ENCODE measurements at places on chromosomes 13 and 19. TPM values are rescaled to one million over a fixed set of nuclear protein-coding genes. Genes with fewer than 3 reads are reported as not detected.

Gene ZNF793
- 12.7 TPM for total RNA-seq

GRCh38 chr13:99125326-99125915, 75.2 kb upstream of the UBAC2 start:
- no peaks in the 10 kb centered on the region for H3K27me3 ChIP-seq
- no peak overlapping the region for H3K27ac ChIP-seq

- H3K27ac ChIP-seq: no peak overlapping the region
- H3K4me3 ChIP-seq: no peak overlapping the region
- H3K27me3 ChIP-seq: no peaks in the 10 kb centered on the region
- DNase-seq: no peak
- H3K4me1 ChIP-seq: no peaks in the 10 kb centered on the region
Measured at GRCh38 chr13:86986448-86986847, 684.7 kb upstream of the SLITRK5 start.

Gene ZNF100
- 21.6 TPM for total RNA-seq

- H3K36me3 ChIP-seq: no peaks in the 10 kb centered on the region
- H3K27ac ChIP-seq: no peak overlapping the region
- no peaks in the 10 kb centered on the region for H3K4me1 ChIP-seq
- H3K27me3 ChIP-seq: no peaks in the 10 kb centered on the region
- DNase-seq: no peak
- H3K4me3 ChIP-seq: no peak overlapping the region
Measured at GRCh38 chr13:58620176-58620575, 988.6 kb downstream of the PCDH17 start.

DNA sequence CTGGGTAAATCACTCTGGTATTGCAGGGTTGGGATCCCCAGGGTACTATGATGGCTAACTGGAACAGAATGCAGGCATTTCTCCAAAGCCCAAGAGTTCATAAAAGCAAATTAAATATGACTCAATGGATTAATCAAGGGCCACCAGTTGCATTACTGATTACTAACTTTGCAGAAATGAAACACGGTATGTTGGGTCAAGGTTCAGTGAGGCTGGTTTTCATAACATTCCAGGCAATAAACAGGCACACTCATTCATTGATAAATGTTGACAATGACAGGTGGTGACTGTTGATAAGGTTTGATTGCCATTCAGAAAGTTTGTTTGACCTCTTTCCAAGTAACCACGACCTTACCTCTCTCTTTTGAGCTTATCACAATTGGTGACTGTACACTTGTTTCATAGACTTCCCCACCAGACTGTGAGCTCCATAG, 506 bp upstream of the AP1M1 start:
- no peak for DNase-seq
- no peaks in the 10 kb centered on the region for H3K27me3 ChIP-seq
- H3K27ac ChIP-seq: peak overlapping the region; percentile 66

DNA sequence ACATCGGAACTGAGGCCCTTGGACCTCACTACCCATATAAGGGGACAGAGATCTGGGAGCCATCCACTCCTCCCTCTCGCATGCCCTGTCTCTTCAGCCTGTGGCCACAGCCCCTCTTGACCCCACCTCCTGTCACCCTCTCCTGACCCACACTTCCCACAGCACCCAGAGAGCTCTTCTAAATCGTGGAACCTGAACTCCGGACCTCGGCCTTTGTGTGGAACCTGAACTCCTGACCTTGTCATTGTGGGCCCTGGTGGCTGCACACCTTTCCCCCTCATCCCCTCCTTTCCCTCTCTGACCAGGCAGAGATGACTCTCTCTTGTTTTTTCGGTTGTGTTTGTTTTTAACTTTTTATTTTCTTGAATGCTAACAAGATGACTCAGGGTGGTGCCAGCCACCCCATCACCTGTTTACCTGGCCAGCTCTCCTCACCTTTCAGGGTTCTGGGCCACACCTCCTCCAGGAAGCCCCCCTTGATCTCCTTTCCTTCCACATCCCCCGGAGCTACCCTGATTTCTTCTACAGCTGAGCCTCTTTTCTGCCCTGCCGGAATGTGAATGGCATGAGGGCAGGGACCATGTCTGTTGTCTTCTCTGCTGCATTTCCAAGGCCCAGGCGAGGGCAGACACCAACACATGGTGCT, 5.1 kb downstream of the MRPL4 start:
- H3K4me3 ChIP-seq: no peak overlapping the region
- H3K36me3 ChIP-seq: peaks cover 41% of the 10 kb centered on the region

GRCh38 chr13:103210348-103210747, 144.1 kb upstream of the SLC10A2 start:
- no peaks in the 10 kb centered on the region for H3K36me3 ChIP-seq
- H3K27ac ChIP-seq: no peak overlapping the region
- no peaks in the 10 kb centered on the region for H3K27me3 ChIP-seq
- no peak overlapping the region for H3K4me3 ChIP-seq
- no peaks in the 10 kb centered on the region for H3K4me1 ChIP-seq

- H3K4me1 ChIP-seq: peaks cover 38% of the 10 kb centered on the region
- no peak overlapping the region for H3K4me3 ChIP-seq
- no peaks in the 10 kb centered on the region for H3K27me3 ChIP-seq
Measured at GRCh38 chr19:47107202-47107952, 6.2 kb downstream of the ZC3H4 start.

DNA sequence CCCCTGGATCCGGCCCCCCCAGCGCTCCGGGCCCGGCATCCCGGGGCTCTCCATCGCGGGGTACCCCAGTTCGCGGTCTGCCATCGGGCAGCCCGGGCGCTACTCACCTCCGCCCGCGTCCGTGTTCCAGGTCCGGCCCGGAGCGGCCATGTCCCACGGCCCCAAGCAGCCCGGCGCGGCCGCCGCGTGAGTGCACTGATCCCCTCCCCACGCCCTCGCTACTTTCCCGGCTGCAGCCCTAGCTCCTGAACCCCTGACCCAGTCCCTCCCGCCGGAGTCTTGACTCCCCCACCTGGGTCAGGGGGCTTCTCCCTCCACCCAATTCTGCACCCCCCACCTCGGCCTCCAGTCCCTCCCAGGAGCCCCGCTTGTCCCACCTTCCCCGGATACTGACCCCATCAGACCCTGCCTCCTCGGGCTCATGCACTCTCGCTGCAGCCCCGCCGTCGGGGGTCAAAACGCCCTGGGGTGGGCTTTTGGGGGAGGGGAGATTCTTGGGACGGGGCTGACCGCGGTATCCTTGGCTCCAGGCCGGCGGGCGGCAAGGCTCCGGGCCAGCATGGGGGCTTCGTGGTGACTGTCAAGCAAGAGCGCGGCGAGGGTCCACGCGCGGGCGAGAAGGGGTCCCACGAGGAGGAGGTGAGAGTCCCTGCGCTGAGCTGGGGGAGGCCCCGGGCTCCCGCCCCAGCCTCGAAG, 566 bp downstream of the HMG20B start:
- H3K4me3 ChIP-seq: peak overlapping the region; percentile 79
- peak overlapping the region; percentile 57 for H3K27ac ChIP-seq
- no peaks in the 10 kb centered on the region for H3K27me3 ChIP-seq

DNA sequence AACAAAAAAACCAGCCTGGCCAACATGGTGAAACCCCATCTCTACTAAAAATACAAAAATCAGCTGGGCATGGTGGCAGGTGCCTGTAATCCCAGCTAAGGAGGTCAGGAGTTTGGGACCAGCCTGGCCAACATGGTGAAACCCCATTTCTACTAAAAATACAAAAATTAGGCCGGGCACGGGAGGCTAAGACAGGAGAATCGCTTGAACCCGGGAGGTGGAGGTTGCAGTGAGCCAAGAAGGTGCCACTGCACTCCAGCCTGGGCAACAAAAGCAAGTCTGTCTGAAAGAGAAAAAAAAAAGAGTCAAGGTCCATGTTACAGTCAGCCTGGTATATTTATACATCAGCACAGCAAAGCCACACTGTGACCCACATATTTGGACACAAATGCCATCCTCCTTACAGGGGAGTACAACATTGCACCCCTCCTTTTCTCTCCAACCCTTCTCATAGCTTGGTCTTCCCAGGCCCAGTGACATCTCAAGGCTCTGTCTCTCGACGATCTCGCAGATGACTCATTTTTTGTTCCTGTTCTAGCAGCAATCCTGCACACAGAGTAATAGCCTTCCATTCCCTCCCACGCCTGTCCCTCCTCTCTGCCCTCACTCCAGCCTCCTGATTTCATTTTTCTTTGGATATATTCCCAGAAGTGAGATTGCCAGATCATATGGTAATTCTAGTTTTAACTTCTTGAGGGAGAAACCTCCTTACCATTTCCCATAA, 21.0 kb upstream of the DPP9 start:
- H3K27me3 ChIP-seq: no peaks in the 10 kb centered on the region
- H3K4me1 ChIP-seq: no peaks in the 10 kb centered on the region
- H3K36me3 ChIP-seq: no peaks in the 10 kb centered on the region

DNA sequence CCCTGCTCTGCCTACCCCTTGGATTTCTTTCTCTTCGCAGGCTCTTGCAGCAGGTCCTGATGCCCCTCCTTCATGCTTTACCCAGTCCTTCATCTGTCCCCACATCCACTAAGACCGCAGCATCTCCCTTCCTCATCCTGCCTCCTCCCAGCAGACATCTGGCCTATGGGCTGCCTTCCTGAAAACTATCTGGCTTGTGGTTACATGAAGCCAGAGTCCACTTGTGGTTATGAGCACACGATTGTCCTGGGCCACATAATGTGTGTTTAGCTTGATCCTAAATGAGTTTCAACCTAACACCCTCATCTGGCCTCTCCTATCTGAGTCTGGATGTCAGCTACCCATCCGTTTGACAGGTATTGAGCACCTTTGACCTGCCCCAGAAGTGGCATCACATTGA, 5.5 kb upstream of the ZNF175 start:
- no peaks in the 10 kb centered on the region for H3K27me3 ChIP-seq
- DNase-seq: no peak
- no peaks in the 10 kb centered on the region for H3K36me3 ChIP-seq
- H3K27ac ChIP-seq: no peak overlapping the region
- peaks cover 23% of the 10 kb centered on the region for H3K4me1 ChIP-seq

Gene LYPD5
- total RNA-seq: not detected

DNA sequence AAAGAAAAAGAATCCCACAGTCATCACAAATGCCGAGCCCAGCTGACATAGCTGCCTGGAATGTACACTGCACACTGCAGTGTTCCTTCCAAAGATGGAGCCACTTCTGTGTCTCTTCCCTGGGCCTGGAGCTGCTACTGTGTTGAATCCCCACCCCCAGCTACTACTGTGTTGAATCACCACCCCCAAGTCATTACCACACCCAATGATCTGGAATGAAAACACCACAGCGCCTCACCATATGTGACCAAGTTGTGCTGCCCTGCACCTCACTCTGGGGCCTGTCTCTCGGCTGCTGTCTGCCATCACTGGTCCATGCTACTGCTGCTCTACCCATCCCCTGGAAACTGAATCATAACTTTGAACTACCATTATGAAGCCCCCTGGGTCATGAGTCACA, 861.2 kb downstream of the UQCRFS1 start:
- H3K27ac ChIP-seq: no peak overlapping the region
- no peaks in the 10 kb centered on the region for H3K36me3 ChIP-seq
- no peak for DNase-seq
- H3K4me1 ChIP-seq: no peaks in the 10 kb centered on the region
- no peak overlapping the region for H3K4me3 ChIP-seq

Gene FGF22
- total RNA-seq: 2.9 TPM

- peaks cover 17% of the 10 kb centered on the region for H3K4me1 ChIP-seq
- no peaks in the 10 kb centered on the region for H3K27me3 ChIP-seq
Measured at GRCh38 chr19:7067716-7068115, 1.8 kb upstream of the ZNF557 start.

DNA sequence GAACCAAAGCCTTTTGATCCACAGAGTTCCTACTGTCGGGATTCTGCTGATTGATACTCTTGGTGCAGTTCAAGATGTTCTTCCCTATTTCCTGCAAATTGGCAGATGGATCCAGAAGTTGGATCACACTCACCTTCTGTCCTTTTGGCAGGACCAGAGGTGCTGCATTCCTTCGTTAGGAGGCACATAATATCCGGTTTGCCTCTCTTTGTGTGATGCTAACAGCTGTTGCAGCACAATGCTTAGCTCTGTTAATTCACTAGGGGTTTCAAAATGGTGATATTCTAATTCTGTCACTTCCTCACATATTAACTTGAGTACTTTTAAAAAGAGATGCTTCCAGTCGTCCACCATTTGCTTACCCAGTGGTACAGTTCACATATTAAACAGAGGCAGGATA, 15.2 kb upstream of the CHST8 start:
- H3K4me3 ChIP-seq: no peak overlapping the region
- no peak overlapping the region for H3K27ac ChIP-seq
- no peaks in the 10 kb centered on the region for H3K27me3 ChIP-seq
- no peaks in the 10 kb centered on the region for H3K36me3 ChIP-seq
- no peaks in the 10 kb centered on the region for H3K4me1 ChIP-seq

GRCh38 chr19:2242816-2243215, 6.2 kb downstream of the SF3A2 start:
- no peak for DNase-seq
- no peak overlapping the region for H3K27ac ChIP-seq
- peaks cover 42% of the 10 kb centered on the region for H3K4me1 ChIP-seq
- H3K4me3 ChIP-seq: no peak overlapping the region

DNA sequence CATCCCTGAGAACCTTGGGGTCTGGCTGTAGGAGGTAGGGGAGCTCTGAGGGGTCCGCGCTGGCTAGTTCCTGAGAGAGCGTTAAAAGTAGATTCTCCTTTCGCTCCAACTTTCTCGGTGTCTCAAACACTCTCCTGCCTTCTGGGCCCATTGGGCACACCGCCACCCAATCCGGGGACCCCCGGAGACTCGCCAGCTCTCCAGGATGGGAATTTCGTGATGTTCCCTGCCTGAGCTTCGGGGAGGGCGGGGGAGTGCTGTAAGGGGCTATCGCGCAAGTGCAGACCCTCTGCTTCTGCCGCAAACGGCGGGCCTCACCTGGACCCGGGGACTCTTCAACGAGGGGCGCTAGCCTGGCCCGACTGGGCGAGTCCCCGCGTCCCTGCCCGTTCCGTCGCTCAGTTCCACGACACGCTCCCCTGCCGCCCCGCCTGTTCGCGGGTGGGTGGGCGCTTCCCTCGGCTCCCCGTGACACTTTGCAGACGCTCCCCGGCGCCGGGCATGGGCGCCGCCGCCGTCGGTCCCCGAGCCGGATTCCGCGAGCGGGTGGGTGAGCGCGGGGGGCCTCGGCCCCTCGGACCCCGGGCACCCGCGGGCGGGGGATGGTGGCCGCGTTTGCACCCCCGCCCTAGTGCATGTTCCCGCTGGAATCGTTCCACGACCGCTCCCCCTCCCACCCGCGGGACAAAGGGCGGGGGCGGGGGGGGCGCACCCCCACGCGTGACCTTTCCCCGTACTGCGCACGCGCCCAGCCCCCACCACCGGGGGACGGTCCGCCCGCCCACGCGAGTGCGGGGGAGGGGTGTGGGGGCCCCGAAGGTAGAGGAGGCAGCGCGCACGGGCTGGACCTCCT, at the start of gene CCDC106:
CCDC106 (plus strand) TSS at position 481 of the 853 bp plus-strand sequence. CDS start 835 bp downstream, outside the sequence.
- H3K36me3 ChIP-seq: no peaks in the 10 kb centered on the region
- peak within 1 kb of the TSS; percentile 90 for H3K27ac ChIP-seq
- peak within 1 kb of the TSS; percentile 90 for H3K4me3 ChIP-seq
- H3K4me1 ChIP-seq: peaks cover 53% of the 10 kb centered on the region
- peak; percentile 86 for DNase-seq

DNA sequence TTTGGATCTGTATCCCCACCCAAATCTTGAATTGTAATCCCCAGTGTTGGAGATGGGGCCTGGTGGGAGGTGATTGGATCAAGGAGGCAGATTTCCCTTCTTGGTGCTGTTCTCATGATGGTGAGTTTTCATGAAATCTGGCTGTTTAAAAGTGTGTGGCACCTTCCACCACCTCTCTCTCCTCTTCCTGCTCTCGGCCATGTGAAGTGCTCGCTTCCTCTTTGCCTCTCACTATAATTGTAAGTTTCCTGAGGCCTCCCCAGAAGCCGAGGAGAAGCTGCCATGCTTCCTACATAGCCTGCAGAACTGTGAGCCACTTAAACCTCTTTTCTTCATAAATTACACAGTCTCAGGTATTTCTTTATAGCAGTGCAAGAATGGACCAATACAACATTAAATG, 15.7 kb downstream of the COMMD6 start:
- peaks cover 8% of the 10 kb centered on the region for H3K36me3 ChIP-seq
- H3K4me1 ChIP-seq: no peaks in the 10 kb centered on the region
- no peak for DNase-seq
- no peak overlapping the region for H3K27ac ChIP-seq
- H3K4me3 ChIP-seq: no peak overlapping the region

Gene KLF2
- total RNA-seq: 241 TPM

Gene CALR3
- 0.44 TPM for total RNA-seq

Measured in B cell (primary cell).